ENCODE measurements at places on chromosomes 1 and 21. TPM values are rescaled to one million over a fixed set of nuclear protein-coding genes. Genes with fewer than 3 reads are reported as not detected.

Gene RXRG
- total RNA-seq = 1.6 TPM

Gene GPA33
- total RNA-seq = not detected

Gene SLC30A2
- 51.7 TPM for total RNA-seq

Gene PRRX1
- total RNA-seq = 1.0 TPM

Gene PUSL1
- 10.6 TPM for total RNA-seq

Gene C1orf216
- total RNA-seq = 3.4 TPM

Gene ENO1
- 299 TPM for total RNA-seq

Gene YIPF1
- 5.6 TPM for total RNA-seq

Gene MNDA
- 0.57 TPM for total RNA-seq

DNA sequence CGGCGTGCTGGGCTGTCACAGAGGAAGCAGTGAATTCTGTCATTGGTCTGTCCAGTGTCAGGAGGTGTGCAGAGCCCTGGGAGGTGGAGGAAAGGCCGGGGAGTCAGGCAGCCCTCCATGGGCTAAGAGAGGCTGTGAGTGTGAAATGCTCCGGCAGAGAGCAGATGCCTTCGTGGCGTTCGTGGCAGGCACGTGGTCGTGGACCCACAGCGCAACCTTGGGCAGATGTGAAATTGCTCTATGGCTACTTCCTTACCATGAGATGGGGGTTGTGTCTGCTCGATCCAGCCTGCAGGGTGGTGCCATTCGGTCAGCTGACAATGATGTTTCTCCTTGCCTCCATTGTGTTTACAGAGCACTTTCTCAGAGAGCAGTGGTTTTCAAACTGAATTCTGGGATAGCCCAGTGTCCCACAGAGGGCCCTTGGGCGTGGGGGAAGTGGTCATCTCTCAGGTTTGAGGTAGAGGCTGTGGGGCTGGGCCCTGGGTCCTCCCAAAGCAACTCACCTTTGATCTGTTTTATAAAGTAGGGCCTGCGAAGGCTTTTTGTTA, 27.9 kb downstream of the TNFRSF1B start:
- no peak for DNase-seq

DNA sequence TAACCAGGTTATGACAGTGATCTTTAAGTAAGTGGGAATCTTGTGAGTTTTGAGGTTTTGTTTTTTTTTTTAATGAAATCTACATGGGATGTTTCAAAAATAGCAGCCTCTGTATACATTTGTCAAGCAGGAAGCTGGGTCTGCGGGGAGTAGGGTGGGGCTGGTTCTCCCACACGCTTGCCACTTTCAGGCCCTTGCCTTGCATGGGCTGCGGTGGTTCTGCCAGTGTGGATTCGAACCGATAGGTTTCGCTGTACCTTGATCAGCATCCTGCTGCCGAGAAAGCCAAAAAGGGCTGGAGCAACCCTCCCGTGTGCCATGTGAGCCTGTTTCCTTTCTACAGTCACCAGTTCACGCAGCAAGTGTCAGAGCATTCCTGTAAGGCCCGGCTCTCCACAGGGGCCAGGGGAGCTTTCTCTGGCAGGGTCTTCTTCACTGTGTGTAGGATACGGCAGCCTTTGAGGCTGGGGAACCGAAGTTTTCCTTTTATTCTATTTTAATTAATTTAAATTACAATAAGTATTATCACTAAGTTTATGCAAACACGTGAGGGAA, 79.2 kb upstream of the SAMD11 start:
- DNase-seq = no peak

DNA sequence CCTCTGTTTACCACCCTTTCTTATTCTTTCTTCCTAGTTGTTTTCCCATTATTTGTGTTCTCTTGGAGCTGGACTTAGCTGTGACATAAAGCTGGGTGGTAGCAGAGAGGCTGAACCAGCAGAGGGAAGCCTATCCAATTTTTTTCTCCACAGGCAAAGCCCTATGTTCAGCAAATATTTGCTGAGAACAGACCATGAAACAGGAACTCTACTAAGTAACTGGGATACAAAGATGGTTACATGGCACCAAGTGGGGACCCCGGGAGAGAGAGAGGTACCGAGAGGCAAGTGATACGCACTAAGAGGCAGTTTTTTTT, 6.6 kb downstream of the CFAP141 start:
- DNase-seq = no peak

- peak; percentile 83 for DNase-seq
Measured at GRCh38 chr1:31412732-31413404, at the start of gene SERINC2. Gene SERINC2, plus strand, starts transcription at chr1:31413213. Its CDS starts 53 bp downstream, at chr1:31413266.

DNA sequence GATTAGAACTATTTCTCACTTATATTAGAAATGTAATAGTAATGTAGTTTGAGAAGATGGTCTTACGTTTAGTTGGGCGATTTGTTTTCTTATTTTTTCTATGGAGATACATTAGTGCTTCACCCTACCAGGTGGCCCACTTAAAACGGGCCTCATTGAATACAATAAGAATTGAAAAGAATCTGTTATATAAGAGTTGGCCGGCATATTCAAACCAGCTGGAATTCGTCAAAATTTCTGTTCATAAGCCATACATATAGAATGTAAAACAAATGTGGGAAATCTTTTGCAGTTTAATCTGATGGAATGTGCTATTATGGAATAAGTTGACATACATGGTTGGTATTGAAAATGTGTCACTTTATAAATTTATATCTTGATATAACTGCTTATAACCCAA, 96.4 kb upstream of the C1orf105 start:
- no peak for DNase-seq

GRCh38 chr1:107877745-107878144, 87.2 kb downstream of the VAV3 start:
- no peak for DNase-seq

DNA sequence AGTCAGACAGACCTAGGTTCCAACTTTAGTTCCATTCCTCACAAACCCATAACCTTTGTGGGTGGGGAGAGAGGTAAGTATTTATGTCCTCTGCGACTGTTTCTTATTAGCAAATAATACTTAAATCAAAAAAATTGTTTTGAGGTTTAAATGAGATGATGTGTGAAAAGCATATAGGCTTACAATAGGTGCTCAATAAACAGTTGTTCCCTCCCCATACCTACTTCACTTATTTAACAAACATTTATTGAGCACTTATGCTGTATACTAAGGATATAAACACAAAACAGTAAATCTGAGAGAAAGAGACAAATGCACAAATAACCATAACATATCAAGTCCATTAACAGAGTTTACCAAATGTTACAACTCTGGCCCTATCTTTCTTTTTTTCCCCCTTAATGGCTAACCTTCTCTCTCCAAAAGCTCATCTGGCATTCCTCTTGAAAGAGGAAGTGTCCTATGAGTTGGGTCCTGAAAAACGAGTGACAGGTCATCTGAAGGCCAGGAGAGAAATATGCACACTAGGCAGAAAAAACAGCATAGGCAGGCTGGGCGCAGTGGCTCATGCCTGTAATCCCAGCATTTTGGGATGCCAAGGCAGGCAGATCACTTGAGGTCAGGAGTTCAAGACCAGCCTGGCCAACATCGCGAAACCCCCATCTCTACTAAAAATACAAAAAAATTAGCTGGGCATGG, 10.3 kb downstream of the PIGM start:
- DNase-seq = no peak

GRCh38 chr1:156006666-156007376, 13.9 kb downstream of the SSR2 start:
- no peak for DNase-seq

DNA sequence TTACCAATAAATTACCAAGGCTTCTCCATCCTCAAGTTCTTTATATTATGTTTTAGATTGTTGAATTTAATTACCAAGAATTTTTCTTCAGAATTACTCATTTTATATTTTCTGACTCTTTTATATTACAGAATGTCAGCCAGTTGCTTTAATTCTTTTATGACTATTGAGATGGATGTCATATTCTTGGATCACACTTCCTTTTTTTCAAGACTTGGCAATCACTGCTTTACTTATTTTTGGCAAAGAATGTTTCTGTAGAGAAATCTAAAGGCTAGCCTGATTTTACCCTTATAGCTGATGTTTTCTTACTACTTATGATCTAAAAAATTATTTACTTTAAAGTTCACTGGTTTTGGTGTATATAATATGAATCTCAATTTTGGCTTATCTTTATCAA, 721.1 kb upstream of the TMPRSS15 start:
- DNase-seq = no peak

GRCh38 chr1:212205843-212206242, 79.4 kb upstream of the PPP2R5A start:
- no peak for DNase-seq

- no peak for DNase-seq
Measured at GRCh38 chr21:25246546-25246945, 360.7 kb downstream of the MRPL39 start.

DNA sequence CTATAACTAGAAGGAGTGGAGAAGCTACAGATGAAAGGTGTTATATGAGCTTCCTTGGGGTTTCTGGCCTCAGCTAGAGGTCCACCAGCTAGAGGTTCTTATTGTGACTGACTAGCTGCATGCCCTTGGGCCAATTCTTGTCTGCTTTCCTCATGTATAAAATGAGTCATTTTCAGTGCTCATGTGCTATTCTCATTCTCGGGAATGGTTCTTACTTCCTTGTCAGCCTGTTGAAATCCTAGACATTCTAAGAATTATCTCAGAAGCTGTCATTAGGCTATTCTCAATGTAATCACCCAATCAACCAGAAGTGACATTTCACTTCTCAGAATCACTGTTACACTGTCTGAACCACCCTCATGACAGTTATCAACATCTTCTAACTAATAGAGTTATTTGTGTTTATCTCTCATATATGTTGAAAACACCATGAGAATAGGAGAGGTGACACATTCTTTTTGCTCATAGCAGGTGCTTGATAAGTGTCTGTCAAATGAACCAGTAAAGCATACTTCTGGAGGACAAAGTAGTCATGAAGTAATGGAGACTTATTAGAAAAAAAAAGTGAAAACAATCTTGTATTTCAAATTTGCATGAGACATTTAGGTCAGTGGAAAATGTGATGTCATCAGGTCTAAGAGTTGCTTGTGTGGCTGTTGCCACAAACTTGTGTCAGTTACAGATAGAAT, 122.8 kb upstream of the IVNS1ABP start:
- DNase-seq = no peak

DNA sequence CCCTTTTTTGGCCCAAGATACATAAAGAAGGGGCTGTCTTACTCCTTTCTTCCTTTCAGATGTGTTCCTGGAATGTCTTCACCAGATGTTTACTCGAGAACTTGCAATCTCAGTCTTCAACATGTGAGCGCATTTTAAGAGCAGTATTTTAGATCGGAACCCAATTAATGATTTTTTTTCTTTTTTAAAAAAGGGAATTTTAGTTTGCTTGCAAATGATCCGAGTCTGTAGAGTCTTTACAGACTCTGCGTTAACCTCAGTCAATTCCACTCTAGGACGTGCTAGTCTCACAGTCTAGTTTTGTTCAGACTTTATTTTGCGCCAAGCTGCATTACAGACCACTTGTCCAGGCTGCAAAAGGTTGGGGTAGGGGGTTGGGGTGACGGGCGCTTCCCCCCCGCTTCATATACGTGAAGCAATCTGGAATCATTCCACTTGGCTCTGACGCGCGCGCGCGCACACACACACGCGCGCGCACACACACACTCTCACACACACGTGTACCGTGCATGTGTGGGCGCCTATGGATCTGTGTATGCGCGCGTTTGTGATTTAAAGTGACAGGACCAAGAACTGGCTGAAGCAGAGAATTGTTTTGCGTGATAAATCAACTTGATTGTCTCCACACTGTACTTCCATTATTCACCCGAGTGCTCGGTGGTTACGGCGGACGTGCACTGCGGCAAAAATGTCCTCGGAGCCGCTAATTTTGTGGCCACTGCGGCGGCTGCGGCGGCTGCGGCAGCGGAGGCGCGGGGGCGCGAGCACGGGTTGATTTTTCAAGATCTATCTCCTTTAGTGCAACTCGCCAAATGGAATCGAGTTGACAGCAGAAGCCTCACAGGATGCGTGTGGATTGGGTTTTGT, 25.6 kb upstream of the NFIA start:
- DNase-seq = peak; percentile 85

- no peak for DNase-seq
Measured at GRCh38 chr1:235781807-235782206, 84.9 kb downstream of the LYST start.

GRCh38 chr1:39489567-39490239, 1.7 kb upstream of the BMP8A start:
- DNase-seq = no peak

GRCh38 chr1:180572760-180573159, 14.0 kb downstream of the OVAAL start:
- no peak for DNase-seq

GRCh38 chr21:37886726-37887299, 29.4 kb downstream of the KCNJ6 start:
- no peak for DNase-seq

All from pancreas (tissue), 10 donors.